ENCODE measurements at places on chromosomes 3 and 15. TPM values are rescaled to one million over a fixed set of nuclear protein-coding genes. Genes with fewer than 3 reads are reported as not detected.

DNA sequence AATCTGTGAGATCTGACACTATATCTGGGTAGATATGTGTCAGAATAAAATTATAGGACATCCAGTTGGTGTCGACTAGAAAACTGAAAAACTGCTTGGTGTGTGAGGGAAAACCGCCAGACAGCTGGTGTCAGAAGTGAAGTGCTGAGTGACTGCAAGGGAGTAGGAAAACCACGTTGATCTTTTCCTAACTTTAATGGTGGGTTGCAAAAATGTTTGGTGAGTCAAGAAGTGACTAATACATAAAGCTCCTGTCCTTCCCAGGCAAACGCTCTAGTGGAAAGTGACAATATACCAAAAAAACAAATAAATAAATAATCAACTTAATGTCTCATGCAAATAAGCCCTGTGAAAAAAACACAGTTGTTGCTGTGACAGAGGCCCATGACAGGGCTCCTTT, 7.3 kb upstream of the CD96 start:
- no peak overlapping the region for H3K4me3 ChIP-seq
- no peaks in the 10 kb centered on the region for H3K27me3 ChIP-seq
- DNase-seq = no peak
- no peaks in the 10 kb centered on the region for H3K36me3 ChIP-seq

The KNG1 gene
- not detected for total RNA-seq

- no peak overlapping the region for H3K4me3 ChIP-seq
- no peaks in the 10 kb centered on the region for H3K27me3 ChIP-seq
Observed at GRCh38 chr3:187310954-187311470, 19.5 kb upstream of the MASP1 start.

The RASGRF1 gene
- total RNA-seq = not detected

DNA sequence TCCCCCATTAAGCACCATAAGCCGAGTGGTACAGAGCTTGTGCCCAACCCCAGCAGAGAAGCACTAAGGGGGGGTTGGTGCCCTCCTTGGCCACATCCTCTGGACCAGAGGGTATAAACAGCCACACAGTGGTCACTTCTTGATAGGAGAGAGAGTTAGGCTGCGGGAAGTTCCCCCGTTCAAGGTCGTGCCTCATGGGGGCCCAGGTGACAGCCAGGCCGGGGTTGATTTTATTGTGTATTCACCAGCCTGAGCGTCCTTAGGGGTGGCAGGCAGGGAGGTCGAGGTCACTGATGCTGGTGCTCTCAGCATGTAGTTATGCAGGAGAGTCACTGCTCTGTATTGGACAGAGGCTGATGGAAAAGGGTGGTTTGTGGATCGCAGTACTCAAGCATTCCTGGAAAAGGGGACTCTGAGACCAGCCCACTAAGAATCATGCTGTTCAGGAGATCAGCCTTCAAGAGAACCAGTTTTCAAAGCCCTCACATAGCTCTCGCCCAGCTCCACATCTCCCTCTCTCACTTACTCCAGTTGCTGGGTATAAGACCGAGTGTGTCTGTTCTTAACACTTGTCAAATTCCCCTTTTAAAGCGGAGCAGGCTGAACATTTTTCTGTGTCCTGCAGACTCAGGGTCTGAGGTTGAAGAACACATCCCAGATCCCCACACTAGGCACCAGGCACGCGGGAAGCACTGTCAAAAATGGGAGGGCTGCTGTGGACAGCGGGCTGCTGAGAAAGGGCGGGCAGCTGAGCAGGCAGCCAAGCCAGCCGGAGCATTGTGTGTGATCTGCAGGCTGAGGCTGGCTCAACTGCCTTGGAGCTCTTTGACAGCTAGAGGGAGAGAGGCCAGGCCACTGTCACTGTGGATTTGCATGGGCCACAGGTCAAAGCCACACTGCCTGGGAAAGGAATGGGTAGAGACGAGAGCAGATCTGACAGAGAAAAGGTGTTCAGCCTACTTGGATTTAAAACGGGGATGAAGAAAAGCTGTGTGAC, 279.3 kb upstream of the LRRFIP2 start:
- no peaks in the 10 kb centered on the region for H3K36me3 ChIP-seq
- peak overlapping the region; percentile 81 for H3K4me3 ChIP-seq
- H3K4me1 ChIP-seq = peaks cover 32% of the 10 kb centered on the region
- DNase-seq = peak; percentile 82
- peaks cover 36% of the 10 kb centered on the region for H3K27me3 ChIP-seq

The PAQR5 gene
- total RNA-seq = 0.39 TPM

DNA sequence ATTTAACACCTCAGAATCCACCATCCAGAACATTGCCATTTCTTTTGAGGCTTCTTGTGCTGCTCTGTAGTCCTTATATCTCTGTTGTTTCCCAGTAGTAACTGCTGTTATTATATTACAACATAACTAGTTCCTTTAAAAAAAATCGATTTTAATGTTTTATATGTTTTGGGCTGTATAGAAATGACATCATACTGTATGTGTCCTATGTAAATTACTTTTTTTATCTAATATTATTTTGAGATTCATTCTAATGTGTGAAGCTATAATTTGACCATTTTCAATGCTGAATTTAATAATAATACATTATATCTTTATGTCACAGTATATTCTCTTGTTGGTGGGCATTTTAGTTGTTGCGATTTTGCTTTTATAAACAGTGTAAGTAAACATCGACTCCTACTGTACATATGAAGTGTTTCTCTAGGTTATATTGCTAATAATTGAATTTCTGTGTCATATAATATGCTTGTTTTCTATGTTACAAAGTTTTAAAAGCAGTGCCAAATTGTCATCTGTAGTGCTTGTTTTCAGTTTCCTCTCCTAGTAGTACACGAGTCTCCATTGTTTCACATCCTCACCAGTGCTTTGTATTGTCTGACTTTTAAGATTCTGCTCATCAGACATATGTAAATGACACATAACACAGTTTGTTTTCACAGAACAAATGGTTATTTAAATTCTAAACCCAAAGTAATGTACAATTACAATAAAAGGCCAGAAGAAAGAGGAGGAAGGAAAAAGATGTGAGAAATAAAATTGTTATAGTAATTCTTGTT, 172.0 kb upstream of the LRRFIP2 start:
- no peaks in the 10 kb centered on the region for H3K27me3 ChIP-seq
- no peak overlapping the region for H3K4me3 ChIP-seq
- no peak overlapping the region for H3K27ac ChIP-seq
- H3K4me1 ChIP-seq = no peaks in the 10 kb centered on the region

The ARRDC4 gene
- 35.2 TPM for total RNA-seq

DNA sequence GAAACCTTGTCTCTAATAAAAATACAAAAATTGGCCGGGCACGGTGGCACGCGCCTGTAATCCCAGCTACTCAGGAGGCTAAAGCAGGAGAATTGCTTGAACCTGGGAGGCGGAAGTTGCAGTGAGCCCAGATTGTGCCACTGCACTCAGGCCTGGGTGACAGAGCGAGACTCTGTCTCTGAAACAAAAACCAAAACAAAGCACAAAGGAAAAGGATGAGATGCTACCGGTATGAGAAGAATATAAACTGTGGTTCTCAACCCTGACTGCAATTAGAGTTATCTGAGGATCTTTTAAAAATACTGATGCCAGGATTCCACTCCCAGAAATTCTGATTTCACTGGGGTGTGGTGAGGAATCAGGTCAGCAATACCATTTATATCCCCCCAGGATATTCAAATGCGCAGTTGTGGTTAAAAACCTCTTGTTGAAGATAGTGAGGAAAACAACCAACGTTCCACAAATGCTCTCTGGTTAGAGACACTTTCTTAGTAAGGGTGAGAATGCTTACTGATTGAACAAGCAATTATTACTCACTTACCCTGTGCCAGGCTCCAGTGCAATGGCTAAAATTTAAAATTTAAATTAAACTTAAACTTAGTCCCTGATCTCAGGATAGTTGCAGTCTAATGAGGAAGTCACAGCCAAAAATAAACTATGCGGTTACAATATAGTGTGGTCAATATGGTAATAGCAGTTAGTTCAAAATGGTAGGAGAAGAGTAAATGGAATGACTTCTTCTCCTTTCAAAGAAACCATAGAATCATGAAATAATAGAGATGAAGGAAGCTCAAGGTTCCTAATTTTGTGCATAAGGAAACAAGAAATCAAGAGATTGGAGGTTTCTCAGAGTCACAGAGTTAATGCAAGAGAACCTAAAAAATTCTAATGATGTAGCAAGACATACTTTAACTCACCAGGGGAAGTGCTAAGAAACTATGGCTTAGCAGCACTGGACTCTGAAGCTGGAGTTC, 109.5 kb downstream of the SSR3 start:
- no peak overlapping the region for H3K4me3 ChIP-seq
- no peaks in the 10 kb centered on the region for H3K36me3 ChIP-seq
- no peaks in the 10 kb centered on the region for H3K27me3 ChIP-seq
- H3K4me1 ChIP-seq = no peaks in the 10 kb centered on the region
- no peak overlapping the region for H3K27ac ChIP-seq

The UCN2 gene
- total RNA-seq = 0.81 TPM

DNA sequence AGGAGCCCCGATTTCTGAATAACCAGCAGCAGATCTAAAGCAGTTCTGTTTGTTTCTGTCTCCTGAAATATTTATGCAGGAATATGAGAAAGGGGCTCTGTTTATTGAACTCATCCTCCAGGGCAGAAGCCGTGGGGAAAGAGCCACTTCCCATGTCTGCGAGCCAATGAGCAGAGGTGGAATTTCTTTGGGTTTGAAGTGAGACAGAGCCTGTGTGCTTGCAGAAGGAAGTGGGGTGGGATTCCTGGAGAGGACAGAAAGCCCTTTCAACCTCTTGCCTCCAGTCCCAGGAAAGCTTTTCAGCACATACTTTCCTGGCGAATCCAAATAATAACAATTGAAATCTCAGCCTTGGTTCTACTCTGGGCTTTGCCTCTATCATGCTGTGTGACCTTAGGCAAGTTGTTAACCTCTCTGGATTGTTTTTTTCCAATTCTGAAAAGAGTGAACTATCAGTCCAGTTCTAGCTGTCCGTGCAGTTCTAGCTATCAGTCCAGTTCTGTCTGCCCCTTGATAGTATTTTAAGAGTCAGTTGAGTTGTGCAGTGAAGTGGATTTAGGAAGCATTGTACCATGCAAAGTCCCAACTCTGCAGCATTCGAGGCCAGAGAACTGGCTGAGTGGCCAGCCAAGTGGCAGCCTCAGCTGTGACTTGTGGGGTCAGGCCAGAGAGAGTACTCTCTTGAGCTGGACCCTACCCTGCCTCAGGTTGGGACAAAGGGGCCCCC, 15.9 kb downstream of the CORO2B start:
- no peaks in the 10 kb centered on the region for H3K36me3 ChIP-seq
- no peak overlapping the region for H3K27ac ChIP-seq
- no peak overlapping the region for H3K4me3 ChIP-seq
- peaks cover 10% of the 10 kb centered on the region for H3K4me1 ChIP-seq
- no peak for DNase-seq
- H3K27me3 ChIP-seq = no peaks in the 10 kb centered on the region

The SCAANT1 gene
- not detected for total RNA-seq

GRCh38 chr3:72559385-72559784, 288.9 kb downstream of the SHQ1 start:
- no peak for DNase-seq
- H3K27me3 ChIP-seq = no peaks in the 10 kb centered on the region
- H3K27ac ChIP-seq = no peak overlapping the region

The KCNMB3 gene
- 2.7 TPM for total RNA-seq

DNA sequence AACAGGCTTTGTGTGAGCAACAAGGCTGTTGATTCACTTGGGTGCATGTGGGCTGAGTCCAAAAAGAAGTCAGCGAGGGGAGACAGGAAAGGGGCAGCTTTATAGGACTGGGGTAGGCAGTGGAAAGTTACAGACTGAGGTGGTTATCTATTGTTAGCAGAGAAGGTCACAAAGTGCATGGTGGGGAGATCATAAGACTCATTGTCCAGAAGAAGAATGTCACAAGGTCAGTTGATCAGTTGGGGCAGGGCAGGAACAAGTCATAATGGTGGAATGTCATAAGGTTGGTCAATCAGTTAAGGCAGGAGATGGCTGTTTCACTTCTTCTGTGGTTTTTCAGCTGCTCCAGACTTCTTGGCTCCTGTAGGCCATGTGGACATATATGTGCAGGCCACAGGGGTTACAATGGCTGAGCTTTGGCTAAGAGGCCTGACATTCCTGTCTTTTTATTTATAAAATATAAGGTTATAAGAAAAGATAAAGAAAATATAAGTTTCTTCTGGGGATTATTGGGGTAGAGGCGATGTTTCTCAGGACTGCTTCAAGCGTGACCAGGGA, 69.5 kb upstream of the SNTN start:
- H3K27ac ChIP-seq = no peak overlapping the region
- DNase-seq = no peak
- H3K36me3 ChIP-seq = no peaks in the 10 kb centered on the region
- H3K27me3 ChIP-seq = no peaks in the 10 kb centered on the region
- no peak overlapping the region for H3K4me3 ChIP-seq

GRCh38 chr15:65115542-65115941, 542 bp upstream of the UBAP1L start:
- no peak for DNase-seq
- peaks cover 53% of the 10 kb centered on the region for H3K36me3 ChIP-seq
- H3K4me1 ChIP-seq = no peaks in the 10 kb centered on the region
- H3K4me3 ChIP-seq = no peak overlapping the region

The KCNH8 gene
- 0.86 TPM for total RNA-seq

- H3K27ac ChIP-seq = no peak overlapping the region
- no peaks in the 10 kb centered on the region for H3K4me1 ChIP-seq
- no peaks in the 10 kb centered on the region for H3K27me3 ChIP-seq
- no peak overlapping the region for H3K4me3 ChIP-seq
- DNase-seq = peak; percentile 78
- no peaks in the 10 kb centered on the region for H3K36me3 ChIP-seq
Observed at GRCh38 chr15:48086576-48086975, 34.2 kb upstream of the SLC24A5 start.

The TMEM212 gene
- total RNA-seq = not detected

GRCh38 chr15:92116330-92116729, 262.8 kb downstream of the SLCO3A1 start:
- no peaks in the 10 kb centered on the region for H3K27me3 ChIP-seq
- H3K36me3 ChIP-seq = peaks cover 7% of the 10 kb centered on the region
- H3K4me3 ChIP-seq = no peak overlapping the region
- H3K27ac ChIP-seq = no peak overlapping the region
- no peak for DNase-seq
- H3K4me1 ChIP-seq = peaks cover 3% of the 10 kb centered on the region

DNA sequence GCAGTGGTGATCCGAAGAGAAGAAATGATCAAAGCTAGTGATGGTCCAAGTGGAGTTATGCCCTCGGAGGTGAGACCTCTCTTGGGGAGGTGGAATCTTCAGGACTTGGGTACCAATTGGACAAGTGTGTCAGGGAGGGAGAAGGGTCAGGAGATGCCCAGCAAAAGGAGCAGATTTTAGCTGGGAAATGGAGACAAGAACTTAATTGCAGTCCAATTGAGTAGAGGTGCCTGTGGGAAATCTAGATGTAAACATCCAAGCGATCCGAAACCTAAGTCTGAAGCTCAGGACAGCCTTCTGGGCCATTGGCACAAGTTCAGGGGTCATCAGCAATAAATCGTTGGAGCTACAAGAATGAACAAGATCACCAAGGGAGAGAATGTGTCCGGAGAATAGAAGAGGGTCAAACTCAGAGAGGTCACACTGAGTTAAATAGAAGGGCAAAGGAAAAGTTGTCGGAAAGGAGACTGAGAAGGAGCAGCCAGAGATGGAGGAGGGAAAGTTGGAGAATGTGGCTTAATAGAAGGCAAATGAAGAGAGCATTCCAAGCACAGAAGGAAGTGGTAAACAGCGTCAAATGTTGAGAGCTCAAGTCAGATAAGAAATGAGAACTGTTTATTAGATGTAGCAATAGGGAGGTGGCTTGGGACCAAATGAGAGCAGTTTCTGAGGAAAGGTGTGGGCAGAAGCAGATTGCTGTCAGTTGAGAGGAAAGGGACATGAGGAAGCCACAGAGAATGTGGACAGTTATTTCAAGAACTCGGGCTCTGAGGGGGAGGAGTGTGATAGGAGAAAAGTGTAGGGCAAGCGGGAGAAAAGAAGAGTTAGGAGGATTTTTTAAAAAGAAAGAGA, 64.2 kb upstream of the FNDC3B start:
- H3K36me3 ChIP-seq = no peaks in the 10 kb centered on the region
- peak; percentile 94 for DNase-seq
- H3K4me1 ChIP-seq = no peaks in the 10 kb centered on the region
- no peak overlapping the region for H3K4me3 ChIP-seq
- H3K27ac ChIP-seq = no peak overlapping the region
- H3K27me3 ChIP-seq = no peaks in the 10 kb centered on the region

The CDC25A gene
- total RNA-seq = 12.6 TPM
